ENCODE measurements at places on chromosomes 11 and 22.

DNA sequence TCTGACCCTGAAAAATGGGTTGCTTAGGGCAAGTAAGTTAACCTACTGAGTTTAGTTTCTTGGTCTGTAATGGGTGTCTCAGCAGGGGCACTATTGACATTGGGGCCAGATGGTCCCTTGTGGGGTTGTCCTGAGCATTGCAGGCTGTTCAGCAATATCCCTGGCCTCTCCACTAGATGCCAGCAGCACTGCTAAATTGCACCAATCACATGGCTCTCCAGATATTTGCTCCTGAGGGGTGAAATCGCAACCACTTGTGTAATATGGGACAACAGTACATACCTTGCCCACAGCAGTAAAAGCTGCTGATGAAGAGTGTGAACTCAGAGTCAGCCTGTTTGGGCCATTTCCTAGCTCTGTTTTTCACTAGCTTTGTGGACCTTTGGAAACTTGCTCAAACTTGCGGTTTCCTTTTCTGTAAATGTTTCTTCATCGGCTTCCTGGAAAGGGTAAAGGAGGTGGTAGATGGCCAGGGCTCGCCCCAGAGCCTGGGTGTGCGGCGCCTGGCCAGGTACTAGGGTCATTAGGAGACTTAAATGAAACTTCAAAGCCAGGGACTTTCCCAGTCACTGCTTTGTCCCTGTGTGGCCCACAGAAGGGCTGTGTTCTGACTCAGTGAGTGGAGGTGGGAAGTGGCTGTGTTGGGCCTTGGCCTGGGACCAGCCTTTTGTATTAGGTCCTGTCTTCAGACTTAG lies 13.0 kb downstream of the NCF4 start:
- DNase-seq, result peak; percentile 37

GRCh38 chr22:48659404-48659996 lies 1168.2 kb downstream of the BRD1 start:
- no peak for DNase-seq

GRCh38 chr11:12529041-12529440 lies 145.2 kb upstream of the TEAD1 start:
- no peak for DNase-seq

DNA sequence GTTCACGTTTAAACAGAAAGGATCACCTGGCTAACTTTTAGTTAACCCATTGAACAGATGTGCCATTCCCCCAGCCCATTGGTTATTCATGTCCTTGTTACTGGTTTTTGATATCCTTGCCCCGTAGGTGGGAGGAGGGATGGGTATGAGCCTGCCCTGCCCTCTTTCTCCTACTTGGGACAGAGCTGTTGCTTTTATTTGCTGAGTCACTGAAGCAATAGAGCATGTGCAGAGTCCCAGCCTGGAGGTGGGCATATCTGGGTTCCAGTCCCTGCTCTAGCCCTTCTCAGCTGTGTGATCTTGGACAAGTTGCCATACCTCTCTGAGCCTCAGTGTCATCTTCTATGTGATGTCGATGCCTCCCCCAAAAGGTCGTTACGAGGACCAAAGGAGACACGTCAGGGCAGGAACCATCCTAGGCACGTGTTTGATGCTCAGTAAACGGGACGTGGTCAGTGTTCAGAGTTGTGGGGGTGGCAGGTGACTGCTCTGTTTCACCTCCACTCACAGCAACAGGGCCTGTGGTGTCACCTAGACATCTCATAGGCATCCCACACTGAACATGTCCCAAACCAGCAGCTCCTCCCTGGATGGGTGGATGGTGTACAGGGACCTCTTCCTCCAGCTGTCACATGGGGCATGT lies 61.0 kb downstream of the BMAL1 start:
- DNase-seq, result peak; percentile 18

DNA sequence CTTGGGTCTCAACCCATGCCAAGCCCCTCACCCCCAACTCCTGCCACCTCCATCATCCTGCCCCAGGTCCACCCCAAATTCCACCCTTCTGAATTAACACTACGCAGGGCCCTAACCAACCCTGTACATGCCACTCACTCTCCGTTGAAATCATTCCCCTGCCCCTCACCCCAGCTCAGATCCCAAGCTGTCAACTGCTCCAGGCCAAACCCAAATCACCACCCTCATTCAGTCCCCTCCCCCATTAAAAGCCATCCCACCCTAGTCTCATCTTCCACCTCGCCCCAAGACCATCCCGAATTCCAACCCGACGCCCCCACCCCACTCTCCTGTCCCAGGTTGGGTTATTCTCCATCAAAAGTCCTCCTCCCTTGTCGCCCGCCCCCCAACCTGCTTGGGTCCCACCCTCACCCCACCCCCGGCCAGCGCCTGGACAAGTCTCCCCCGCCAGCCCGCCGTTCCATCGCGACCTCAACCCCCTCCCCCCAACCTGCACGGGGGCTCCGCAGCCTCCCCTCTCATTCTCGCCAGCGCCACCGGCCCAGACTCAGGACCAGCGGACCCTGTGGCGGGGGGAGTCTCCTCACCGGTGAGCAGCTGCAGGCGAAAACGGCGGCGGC lies 466 bp downstream of the FAM168A start:
- no peak for DNase-seq

DNA sequence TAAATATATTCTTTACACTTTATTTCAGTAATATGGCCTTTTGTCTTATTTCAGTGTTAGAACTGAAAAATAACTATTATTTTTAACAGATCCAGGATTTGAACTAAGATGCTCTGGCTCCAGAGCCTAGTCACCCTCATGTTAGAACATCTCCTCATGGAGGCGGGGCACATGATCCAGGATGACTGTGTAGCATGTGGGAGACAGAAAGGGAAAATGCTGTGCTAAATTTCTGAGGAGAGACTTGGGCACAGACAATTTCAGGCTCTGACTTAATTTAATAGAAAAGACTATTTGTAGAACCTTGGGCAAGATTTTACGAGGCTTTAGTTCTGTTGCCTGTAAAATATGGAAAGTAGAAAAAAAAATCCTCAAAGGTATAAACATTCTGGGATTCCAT lies 24.1 kb downstream of the CTSC start:
- no peak for DNase-seq

DNA sequence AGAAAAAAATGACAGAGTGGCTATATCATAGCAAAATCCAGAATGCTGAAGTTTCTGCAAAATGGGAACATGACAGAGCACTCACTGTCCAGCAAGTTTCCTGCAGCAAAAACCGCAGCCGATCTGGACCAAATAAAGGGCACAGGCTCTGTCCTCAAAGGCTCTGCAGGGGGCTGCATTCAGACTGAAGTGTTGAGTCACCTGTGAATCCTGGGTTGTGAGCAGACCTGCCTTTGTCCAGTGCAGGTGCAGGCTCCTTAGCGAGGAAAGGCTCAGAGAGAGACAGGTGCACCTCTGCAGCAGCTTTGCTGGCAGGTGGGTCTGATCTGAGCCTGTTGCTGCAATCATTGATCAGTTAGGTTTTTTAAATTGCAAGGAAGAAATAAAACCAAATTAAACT lies 29.3 kb upstream of the NFAM1 start:
- DNase-seq, result no peak

DNA sequence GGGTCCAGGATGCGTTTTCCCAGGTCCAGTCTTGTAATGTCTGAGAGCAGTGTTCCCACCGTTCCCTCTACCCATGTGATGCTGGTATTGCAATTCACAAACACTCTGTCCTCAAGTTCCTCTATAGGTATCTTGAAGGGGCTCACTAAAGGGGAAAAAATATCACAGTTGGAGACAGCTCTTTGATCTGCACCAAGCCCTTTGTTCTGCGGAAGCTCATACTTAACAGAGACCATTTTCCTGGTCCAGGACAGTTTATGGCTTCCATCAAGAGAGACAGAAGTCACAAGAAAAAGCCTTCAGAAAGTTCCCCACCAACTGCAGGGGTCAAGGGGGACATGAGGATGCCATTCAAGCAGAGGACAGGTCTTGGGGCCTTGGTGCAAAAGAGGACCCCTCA lies 2.1 kb downstream of the CD3D start:
- DNase-seq, result no peak

GRCh38 chr11:91156041-91156440 lies 933.2 kb upstream of the CHORDC1 start:
- no peak for DNase-seq

- no peak for DNase-seq
Measured at GRCh38 chr11:35116762-35117640, 22.0 kb upstream of the CD44 start.

DNA sequence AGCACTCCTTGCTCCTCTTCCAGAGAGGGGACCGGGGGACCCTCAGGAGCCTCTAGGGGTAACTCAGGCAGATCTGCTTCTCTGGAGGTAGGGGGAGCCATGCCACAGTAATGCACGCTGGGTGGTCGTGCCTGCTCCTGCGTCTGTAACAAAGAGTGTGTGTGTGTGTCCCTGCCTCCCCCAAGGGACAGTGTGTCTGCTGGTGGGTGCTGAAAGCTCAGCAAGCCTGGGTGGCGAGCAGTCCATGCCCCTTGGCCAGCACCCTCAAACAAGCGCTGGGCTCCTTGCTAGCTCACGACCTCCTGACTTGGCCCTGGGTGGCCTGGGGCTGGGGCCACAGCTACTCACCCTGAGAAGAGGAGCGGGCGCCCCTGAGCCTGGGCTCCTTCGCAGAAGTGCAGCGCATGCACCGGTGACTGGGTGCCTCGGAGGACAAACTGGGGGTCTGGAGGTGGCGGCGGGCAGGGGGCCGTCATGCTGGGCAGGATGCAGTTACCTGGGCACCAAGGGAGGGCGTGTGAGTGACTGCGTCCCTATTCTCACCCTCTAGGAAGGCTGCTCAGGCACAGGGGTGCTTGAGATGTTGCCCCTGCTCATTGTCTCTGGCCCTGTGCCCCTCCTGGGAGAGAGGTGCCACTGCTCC lies 33.7 kb downstream of the GNB1L start:
- no peak for DNase-seq

GRCh38 chr11:96102664-96103078 lies 178.8 kb upstream of the MTMR2 start:
- DNase-seq, result no peak

DNA sequence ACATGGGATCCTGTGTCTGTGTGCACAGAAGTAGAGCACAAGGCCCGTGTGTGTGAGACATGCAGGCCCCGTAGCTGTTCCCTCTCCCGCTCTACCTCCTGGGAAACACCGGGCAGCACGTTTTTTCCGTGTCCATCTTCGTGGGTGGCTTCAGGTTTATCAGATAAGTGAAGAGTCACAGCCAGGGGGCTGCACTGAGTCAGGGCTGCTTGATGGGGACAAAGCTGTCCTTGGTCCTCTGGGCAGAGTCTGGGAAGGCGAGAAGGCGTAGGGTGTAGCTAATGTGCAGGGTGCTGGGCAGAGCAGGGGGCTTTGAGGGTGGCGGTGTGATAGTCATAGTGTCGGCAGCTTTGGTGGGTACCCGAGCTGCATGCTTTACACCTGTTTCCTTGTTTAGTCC lies 23.7 kb downstream of the INCENP start:
- no peak for DNase-seq

DNA sequence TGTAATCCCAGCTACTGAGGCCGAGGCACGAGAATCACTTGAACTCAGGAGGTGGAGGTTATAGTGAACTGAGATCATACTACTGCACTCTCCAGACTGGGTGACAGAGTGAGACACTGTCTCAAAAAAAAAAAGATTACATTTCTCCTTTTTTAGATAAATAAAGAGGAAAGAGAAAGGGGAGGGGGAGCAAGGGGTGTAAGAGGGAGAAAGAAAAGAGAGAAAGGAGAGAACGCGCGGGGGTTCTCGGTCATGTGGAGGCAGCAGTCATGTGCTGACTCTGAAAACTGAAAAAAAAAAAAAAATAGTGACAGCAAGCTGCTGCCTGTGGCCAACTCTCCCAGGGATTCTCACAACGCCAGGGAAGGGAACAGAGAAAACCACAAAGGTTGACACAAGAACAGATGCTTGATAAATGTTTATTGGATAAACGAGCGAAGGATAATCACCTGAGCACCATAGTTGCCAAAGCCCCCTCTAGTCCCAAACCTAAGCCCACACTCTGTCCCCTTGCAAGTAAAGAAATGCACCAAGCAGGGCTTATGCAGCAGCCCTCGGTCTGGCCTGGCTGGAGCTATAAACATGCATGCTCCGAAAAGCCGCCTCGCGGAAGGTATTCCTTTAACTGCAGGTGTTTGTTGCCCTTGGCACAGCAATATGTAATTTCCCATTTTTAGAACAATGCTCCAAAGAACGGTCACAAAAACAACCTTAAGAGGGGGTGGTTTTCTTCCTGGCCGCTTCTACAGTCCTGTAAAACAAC lies 14.5 kb downstream of the SCGB1A1 start:
- DNase-seq, result no peak

- no peak for DNase-seq
Measured at GRCh38 chr22:39999144-39999757, 4.5 kb downstream of the FAM83F start.

DNA sequence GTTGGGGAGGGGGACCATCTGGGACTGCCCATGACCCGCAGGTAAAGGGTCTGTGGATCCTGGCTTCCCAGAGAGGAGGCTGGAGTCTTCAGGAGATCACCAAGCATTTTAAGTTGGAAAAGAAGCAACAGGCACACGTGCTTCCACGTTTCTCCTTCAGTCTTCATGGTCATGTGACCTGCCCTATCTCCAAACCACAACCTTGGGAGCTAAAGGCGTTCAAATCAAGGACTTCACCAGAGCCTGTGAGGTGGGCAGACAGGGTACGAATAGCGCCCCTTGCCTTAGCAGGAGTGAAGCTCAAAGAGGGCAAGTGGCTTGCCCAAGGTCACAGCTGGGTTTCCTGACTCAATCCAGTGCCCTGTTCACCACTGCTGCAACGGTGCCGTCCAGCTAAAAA lies 6.7 kb downstream of the TMEM184B start:
- DNase-seq, result no peak

- DNase-seq, result no peak
Measured at GRCh38 chr11:104402812-104403521, 239.0 kb upstream of the PDGFD start.

DNA sequence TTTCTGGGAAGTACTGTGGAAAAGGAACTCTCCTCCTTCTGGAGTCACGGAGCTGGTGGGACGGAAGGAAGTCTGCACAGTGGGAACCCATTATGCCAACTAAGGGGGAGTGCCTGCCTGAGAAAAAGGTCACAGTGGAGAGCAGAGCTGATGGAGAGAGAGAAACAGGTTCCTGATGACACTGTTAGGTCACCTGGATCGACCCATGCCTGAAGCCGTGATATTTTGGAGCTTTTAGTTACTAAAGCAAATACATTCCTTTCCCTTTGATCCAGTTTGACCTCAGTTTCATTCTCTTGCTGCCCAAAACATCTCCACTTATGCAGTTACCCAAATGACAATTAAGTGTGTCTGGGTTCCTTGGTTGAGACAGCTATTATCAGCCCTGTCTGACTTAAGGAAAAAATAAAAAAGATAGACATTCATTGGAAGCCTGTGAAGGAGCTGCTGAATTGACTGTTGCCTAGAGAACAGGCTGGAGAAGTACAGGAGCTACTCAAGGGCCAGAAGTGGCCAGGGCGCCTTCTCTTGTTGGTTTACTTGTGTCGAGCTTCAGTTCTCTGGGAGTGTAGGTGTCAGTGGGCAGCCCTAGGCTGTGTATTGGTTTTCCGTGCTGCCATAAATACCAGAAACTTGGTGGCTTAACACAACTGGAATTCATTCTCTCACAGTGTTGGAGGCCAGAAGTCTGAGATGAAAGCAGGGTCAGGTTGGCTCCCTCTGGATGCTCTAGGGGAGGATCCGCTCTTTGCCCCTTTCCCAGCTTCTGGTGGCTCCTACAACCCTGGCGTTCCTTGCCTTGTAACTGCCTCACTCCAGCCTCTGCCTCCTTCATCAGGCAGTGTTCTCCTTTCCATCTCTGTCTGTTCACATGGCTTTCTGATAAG lies 13.6 kb downstream of the MRGPRD start:
- DNase-seq, result no peak
